ENCODE measurements at places on chromosomes 11 and 22. TPM values are rescaled to one million over a fixed set of nuclear protein-coding genes. Genes with fewer than 3 reads are reported as not detected.

Gene GSTT2B
- 1.3 TPM for total RNA-seq

Gene HTR3B
- not detected for total RNA-seq

Gene KDM4E
- not detected for total RNA-seq

Gene OR51I1
- total RNA-seq, result not detected

Gene IFITM1
- 92.6 TPM for total RNA-seq

Gene HMOX1
- 50.8 TPM for total RNA-seq

Gene SSTR3
- not detected for total RNA-seq

Gene CREB3L1
- total RNA-seq, result 0.32 TPM

Gene MUC6
- not detected for total RNA-seq

Gene CABP4
- total RNA-seq, result 0.65 TPM

Gene RIMBP3C
- total RNA-seq, result under 0.01 TPM

Gene HEPN1
- total RNA-seq, result not detected

Gene SCGB1C1
- total RNA-seq, result not detected

Gene TCN2
- 26.6 TPM for total RNA-seq

Gene KIRREL3
- under 0.01 TPM for total RNA-seq

Gene CCDC157
- 0.76 TPM for total RNA-seq

Gene TMEM45B
- 0.46 TPM for total RNA-seq

Gene KRTAP5-5
- total RNA-seq, result not detected

Gene C1QTNF5
- total RNA-seq, result 82.5 TPM

Gene SLC7A4
- not detected for total RNA-seq

Gene TBX1
- total RNA-seq, result 1.5 TPM

Gene ALG12
- 18.7 TPM for total RNA-seq

Gene CCDC117
- 28.9 TPM for total RNA-seq

Gene FAM83F
- not detected for total RNA-seq

Gene YDJC
- total RNA-seq, result 31.2 TPM

Gene ELF5
- total RNA-seq, result not detected

Gene OLFML1
- total RNA-seq, result 2.9 TPM

Gene PRR33
- not detected for total RNA-seq

Gene GLB1L3
- total RNA-seq, result not detected
